AML-193 (cell line): ENCODE measurements at places on chromosomes 3 and 15.

DNA sequence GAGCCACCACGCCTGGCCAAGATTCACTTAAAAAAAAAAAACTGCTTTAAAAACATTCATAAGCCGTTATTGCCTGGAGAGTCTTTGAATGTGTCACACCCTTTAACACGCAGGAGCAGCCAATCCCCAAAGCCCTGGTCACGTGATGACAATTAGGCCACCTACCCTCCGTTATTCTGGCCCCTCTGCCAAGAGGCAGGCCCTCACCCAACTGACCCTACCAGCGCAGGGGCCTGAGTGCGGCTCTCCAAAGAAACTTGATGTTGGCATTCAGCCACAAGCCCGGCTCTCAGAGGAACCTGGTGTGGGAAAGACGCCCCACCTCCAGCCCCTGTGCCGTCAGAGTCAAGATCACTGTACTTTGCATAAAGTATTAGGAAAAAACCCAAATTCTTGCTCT is 11.6 kb upstream of the MUC4 start:
- no peak for DNase-seq

GRCh38 chr3:12148183-12148940 is 10.3 kb downstream of the TIMP4 start:
- DNase-seq = no peak

DNA sequence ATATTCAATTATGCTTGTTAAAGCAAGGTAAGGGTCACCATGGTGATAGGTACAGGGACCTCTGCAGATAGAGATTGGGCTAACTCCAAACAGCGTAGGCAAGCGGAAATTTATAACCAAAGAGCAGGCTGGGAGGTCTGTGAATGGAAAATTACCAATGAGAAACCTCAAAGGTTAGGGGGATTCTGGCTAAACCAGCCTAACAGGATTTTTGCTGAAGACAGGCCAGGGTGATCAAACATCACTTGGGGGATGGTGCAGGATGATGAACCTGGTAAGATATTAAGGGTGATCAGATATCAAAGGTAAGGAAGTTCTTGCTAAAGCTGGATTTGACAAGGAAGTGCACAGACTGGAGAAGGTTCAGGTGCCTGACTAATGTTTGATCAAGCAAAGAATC is 35.3 kb upstream of the SNRPN start:
- DNase-seq = no peak

DNA sequence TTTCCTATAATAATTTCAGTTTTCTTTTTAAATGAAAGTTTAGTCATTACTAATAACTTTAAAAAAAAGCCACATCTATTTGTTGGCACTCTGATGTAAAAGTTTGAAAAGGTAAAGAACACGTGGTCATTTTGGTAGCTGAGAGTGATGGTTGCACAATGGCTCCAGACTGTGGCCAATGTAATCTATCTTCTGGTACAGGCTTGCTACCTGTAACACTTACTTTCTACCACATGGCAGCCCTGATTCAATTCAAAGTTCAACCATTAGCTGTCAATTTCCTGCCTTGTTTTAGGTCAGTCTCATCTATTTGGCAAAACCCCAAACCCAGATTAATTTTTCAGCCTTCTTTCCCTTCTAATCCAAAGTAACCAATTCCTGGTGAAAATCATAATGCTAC is 126.1 kb downstream of the TUSC7 start:
- no peak for DNase-seq

DNA sequence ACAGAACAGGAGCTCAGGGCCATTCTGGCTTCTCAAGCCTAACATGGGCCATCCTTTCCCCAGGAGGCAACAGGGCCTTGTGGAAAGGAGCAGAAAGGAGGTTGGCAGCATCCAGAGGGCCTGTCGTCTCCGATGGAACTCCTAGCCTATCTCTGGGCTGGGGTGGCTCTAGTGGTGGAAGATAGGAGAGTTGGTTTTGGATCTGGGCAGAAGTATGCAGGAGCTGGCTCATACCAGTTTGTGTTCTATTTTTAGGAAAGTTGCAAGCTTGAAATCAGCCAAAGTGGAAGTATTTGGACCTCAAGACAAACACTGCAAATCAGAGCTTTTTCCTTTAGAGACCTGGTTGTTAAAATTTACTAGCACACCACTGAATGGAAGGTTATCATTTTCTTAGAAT is 35.4 kb upstream of the XCR1 start:
- no peak for DNase-seq

GRCh38 chr15:60001610-60002527 is 2.2 kb upstream of the FOXB1 start:
- no peak for DNase-seq

DNA sequence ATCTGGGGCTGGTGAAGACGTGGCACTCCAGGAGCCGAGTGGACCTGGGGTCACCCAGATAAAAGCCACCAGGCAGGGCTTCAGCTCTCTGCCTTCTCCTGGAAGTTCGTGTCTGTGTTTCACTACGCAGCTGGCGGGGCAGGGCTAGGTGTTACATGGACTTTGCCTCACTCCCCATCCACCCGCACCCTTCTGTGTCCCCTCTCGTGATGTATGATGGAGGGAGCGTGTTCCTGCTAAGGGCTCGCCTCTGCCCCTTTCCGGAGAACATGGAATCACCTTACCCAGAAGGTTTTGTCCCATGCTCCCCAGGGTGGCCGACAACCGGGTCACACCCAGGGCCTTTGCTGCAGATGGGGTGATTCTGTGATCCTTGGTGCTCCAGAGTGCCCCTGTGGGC is 96.2 kb downstream of the GABRG3 start:
- DNase-seq = no peak

DNA sequence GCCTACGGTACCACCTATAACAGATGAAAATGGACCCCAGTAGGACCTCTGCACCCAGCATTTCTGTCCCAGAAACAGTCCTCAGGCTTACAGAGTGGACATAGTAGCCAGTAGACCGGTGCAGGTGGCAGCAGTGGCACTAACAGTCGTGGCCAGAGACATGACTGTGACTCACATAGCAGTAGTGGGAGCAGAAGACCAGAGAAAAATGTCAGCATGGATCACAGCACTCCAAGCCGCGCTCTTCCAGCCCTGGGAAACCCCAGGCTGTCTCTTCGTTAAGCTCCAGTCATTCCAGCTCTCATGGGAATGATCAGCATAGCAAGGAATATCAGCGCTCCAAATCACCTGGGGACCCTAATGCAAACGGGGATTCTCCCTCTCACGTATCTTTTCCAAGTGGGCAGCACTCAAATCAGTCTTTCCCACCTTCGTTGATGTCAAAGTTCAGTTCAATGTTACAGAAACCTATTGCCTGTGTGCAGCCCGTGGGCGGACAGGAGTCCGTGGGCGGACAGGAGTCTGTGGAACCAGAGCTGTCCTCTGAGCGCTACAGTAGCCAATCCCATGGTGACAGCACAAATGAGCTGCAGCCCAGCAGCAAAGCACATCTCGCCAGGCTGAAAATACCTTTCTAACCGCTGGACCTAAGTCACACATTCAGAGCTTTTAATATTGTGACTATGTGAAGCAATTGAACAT is 10.5 kb downstream of the BFSP2 start:
- no peak for DNase-seq

- DNase-seq = no peak
Observed at GRCh38 chr3:18670759-18671158, 245.6 kb upstream of the SATB1 start.

GRCh38 chr15:62841269-62841628 is 201.3 kb upstream of the TPM1 start:
- no peak for DNase-seq

DNA sequence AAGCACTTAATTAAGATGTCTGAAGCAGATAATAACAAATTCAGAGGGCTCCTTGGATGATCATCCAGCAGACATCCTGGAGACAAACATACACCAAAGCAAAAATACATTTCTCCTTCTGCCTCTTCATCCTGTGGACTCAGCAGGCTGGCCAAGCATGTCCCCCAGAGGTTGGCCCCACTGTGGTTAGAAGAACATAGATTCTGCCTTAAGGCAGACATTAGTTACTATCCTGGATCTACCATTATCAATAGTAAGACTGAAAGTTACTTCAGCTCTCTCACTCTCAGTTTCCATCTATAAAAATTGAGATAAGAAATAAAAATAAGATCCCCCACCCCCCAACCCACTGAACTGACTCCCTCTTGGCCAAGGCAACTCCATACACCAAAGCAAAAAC is 28.6 kb upstream of the TGFBR2 start:
- DNase-seq = no peak

GRCh38 chr15:25465835-25466234 is 27.0 kb upstream of the UBE3A start:
- no peak for DNase-seq

- DNase-seq = no peak
Observed at GRCh38 chr3:23633261-23633960, 172.3 kb upstream of the UBE2E1 start.
